IPS DF 19.7 (cell line): ENCODE measurements at places on chromosomes 1 and 21.

DNA sequence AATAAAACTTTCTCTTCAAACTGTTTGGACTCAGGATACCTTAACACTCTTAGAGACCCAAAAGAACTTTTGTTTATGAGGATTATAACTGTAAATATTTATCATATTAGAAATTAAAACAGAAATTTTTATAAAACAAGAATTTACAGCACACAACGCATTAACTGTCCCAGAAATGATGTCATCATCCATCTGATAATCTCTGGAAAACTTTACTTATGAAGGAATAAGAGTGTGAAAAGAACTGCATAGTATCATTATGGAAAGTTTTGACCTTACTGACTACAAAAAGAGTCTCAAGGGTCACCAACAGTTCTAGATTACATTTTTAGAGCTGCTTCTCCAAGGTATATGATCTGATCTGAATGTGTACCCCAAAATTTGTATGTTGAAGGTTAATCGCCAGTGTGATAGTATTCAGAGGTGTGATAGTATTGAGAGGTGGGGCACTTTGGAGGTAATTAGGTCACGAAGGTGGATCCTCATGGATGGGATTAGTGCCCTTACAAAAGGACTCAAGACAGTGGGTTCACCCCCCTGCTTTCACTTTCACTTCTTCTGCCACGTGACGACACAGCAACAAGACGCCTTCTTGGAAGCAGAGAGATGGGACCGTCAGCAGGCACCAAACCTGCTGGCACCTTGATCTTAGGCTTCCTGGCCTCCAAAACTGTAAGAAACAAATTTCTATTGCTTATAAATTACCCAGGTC, 95.7 kb upstream of the NR5A2 start:
- DNase-seq = no peak

DNA sequence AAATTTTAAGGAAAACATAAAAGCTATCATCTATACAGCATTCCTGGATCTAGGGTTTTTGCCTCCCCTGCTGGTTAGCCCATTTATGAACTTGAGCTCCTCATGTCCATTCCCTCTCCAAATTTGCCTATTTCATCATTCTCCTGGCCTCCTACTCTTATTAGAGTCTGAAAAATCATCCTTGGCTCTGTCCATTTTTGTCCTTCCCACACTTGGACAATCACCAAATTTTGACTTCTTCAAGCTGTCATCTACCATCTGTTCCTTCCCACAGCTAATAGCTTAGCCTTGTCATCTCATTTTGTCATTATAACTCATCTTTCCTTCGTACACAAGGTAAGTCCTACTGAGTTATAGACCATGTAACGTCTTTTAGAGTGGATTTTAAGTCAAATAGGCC, 2.2 kb upstream of the HENMT1 start:
- DNase-seq = no peak

GRCh38 chr1:214902636-214903320, 179.8 kb upstream of the KCNK2 start:
- DNase-seq = no peak

GRCh38 chr1:44240802-44241671, 27.8 kb downstream of the DMAP1 start:
- DNase-seq = no peak

GRCh38 chr1:226877669-226878068, 7.3 kb downstream of the PSEN2 start:
- DNase-seq = no peak

GRCh38 chr1:193069748-193070385, 10.5 kb downstream of the RO60 start:
- DNase-seq = no peak

GRCh38 chr1:248140846-248141245, 4.1 kb upstream of the OR2M5 start:
- no peak for DNase-seq

DNA sequence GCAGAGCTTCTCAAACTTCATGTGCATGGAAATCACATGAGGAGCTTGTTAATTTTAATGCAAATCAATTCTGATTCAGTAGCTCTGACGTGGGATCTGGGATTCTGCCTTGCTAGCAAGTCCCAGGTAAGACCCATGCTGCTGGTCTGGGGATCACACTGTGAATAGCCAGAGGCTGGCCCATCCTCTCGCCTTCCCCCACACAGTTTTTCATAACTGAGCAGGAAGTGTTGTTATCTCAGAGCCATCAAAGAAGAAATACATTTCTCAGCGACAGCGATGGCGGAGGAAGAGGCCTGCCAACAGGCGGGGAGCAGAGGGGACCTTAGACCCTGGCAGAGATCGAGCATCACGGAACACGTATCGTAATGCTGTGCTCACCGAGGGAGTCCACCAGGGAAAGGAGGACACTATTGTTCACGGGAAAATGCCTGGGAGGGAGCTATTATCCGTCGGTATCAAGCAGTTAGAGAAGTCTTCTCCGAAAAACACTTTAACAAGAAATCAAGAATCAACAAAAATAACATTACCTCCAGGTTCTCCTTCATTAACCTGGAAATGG, 268.9 kb upstream of the TMEM51 start:
- DNase-seq = no peak

DNA sequence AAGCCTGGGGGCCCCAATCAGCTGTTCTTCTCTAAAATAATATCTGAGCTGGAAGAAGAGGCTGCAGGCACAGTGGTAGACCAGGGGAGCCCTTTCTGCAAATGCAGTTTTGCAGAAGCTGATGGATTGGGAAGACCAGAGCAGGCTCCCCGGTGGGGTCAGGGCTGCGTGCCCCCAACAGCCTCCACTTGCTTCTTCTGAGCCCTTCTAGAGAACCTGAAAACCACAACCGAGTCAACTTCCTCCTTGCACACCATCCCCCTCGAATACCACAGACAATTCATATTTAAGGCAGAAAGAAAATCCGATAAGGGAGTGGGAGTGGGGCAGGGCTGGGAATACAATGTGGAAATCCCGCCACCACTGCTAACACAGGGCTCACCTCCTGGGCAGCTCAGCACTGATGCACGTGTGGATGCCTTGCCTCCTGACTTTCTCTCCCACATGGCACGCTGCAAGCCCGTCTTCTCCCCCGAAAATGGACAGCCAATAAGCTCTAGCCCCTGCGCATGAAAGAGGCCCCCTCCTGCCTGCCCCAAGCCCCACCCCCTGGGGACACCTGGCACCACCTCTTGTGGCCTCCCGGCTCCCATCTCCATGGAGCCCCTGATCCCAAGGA, 25.4 kb upstream of the ALDH4A1 start:
- DNase-seq = no peak

- DNase-seq = no peak
Measured at GRCh38 chr1:151916726-151917370, 7.5 kb upstream of the THEM4 start.

DNA sequence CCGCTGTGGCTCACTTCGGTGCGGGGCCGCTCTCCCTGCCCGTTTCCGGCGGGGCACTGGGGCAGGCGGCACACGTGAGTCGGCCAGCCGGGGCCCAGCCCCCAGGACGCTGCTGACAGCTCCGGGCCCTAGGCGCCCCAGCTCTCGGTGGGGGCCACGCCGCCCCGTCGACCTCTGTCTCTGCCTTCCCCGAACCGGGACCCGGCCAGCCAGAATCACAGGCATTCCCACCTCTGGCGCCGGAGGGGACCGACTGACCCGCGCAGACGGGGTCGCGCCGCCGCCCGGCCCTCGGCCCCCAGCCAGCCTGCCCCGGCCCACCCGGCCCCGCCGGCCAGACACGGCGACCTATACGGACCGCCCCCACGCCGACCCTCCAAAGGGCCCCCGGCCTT, 755 bp downstream of the SCMH1 start:
- no peak for DNase-seq

DNA sequence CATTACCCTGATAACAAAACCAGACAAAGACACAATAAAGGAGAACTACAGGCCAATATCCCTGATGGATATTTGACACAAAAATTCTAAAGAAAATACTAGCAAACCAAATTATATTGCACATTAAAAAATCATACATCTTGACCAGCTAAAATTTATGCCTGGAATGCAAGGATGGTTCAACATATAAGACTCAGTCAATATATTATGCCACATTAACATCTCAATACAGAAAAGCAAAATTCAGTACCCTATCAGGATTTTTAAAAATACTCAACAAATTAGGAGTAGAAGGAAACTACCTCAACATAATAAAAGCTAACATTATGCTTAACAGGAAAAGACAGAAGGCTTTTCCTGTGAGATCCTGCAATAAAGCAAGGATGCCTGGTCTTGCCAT, 177.1 kb downstream of the MAGI3 start:
- DNase-seq = no peak

- DNase-seq = no peak
Measured at GRCh38 chr1:74812180-74812541, 79.2 kb downstream of the TYW3 start.

GRCh38 chr1:153987621-153988020, 1.5 kb upstream of the RAB13 start:
- DNase-seq = no peak

DNA sequence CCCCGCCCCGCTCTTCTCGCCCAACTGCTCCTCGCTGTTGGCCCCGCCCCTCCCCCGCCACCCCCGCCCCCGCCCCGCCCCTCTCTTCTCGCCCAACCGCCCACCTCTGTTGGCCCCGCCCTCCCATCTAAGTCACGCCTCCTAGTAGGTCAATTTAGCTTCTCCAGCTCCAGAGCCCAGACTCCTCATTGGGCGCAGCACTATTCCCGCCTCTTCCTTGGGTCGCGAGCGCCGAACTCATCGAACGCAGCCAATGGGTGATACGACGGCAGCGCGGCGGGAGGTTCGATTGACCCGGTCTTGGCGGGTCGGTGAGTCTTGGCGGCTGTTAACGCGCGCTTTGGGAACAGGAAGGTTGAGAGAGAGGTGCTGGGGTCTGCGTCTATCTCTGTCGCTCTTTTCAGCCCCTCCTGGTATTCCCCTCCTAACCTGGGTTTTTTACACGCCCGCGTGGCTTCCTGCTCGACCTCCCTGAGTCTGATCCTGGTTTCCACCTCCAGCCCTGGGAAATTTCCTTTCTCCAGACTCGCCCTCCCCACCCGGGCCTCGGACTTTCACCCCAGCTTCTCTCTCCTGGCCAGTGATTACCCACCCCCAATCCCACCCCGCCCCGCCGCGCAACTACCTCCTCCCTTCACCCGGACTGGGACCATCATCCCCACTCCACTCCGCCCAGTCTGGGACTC, at the start of gene RAD54L:
TSS of gene RAD54L (plus strand) at position 328 of the 686 bp plus-strand sequence. CDS start 643 bp downstream, outside the sequence.
- DNase-seq = peak; percentile 96

GRCh38 chr1:218584418-218585155, 239.5 kb downstream of the TGFB2 start:
- no peak for DNase-seq

DNA sequence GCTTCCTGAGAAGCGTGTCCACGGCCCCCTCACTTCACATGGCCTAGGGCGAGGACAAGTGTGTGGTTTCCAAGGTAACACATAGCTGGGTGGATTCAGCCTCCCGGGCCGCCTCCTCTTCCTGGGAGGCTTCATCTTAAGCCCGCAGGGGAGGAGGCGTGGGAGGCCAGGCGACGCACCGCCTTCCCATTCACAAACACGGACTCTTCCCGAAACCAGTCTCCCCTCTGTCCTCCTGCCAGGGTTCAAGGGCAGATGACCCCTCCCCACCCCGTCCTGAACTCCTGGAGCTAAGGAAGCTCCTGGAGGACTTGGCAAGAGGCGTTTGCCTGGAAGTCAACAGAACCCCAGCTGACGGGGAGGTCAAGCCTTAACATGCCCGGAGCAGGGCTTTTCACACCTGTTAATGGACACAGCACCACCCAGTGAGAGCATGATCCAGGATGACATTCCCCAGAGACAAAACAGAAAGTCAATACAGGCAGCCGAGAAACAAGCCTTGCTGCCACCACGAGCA, 56.7 kb downstream of the KCNN3 start:
- DNase-seq = no peak

DNA sequence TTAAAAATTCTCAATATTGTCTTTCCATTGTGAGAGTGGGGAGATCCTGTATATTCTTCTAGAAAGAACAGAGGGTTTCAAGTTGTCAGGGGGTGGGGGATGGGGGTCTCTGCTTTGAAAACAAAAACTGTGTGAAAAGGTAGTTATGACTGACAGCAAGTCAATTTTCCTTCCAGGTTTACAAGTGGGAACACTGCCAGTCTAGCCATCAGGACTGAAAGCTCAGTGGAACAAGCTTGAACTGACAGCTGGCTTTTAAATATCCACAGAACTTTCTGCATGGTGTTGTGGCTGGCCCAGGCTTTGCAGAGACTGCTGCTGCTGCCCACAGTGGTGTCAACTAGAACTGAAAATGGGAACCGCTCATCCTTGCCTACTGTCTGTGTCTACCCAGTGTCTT, 162.6 kb downstream of the TNR start:
- no peak for DNase-seq

- DNase-seq = no peak
Measured at GRCh38 chr1:39574646-39575045, 1.9 kb downstream of the PABPC4 start.

DNA sequence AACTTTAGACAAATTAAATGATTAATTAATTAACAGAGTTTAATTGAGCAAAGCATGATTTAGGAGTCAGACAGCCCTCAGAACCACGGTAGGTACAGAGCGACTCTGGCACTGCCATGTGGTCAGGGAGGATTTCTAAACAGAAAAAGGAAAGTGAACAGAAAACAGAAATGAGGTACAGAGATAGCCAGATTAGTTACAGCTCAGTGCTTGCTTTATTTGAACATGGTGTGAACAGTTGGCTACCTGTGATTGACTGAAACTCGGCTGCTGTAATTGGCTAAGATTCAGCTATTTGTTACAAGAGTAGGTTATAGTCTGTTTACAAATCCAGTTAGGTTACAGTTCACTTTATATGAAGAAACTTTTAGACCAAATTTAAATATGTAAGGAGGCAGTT, 163.0 kb upstream of the TNR start:
- no peak for DNase-seq

DNA sequence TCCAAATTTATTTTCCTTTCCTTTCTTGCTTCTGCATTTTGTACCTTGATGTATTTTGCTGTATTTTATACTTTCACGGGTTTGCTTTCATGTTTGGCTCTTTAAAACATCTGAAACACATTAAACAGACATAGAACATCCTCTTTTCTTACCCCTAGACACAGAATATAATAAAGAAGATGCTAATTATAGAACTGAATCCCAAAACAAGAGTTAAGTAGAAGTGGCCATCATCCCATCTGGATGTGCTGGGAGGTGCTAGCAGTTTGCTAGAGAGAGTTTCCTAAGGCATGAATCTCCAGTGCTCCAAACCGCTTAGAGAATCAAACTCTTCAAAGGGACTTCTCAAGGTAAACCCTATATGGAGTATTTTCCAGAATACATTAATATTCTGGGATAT, 53.9 kb upstream of the GNG12 start:
- no peak for DNase-seq

- no peak for DNase-seq
Measured at GRCh38 chr1:230062521-230062920, 4.5 kb upstream of the GALNT2 start.
